ENCODE measurements at places on chromosomes 13 and 19. TPM values are rescaled to one million over a fixed set of nuclear protein-coding genes. Genes with fewer than 3 reads are reported as not detected.

Gene PSPN
- 0.28 TPM for polyA plus RNA-seq

Gene PABPC3
- not detected for polyA plus RNA-seq

DNA sequence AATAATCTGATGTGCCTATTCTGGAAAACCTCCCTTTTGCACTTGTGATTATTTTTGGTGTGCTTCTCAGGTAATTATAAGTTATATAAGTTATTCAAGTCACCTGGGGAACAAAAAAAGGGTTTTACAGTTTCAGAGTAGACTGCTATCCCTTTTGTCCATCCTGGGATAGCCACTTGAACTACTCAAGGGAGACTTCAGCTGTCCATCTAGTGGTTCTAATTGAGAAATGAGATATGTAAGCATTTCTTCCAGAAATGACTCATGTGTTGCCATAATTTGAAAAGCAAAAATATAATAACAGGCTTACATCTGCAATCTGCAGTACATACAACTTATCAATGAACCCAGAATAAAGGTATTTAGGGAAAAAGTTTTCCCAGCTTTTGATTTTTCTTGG lies 20.4 kb downstream of the UBL3 start:
- H3K4me1 ChIP-seq, result peaks cover 40% of the 10 kb centered on the region

DNA sequence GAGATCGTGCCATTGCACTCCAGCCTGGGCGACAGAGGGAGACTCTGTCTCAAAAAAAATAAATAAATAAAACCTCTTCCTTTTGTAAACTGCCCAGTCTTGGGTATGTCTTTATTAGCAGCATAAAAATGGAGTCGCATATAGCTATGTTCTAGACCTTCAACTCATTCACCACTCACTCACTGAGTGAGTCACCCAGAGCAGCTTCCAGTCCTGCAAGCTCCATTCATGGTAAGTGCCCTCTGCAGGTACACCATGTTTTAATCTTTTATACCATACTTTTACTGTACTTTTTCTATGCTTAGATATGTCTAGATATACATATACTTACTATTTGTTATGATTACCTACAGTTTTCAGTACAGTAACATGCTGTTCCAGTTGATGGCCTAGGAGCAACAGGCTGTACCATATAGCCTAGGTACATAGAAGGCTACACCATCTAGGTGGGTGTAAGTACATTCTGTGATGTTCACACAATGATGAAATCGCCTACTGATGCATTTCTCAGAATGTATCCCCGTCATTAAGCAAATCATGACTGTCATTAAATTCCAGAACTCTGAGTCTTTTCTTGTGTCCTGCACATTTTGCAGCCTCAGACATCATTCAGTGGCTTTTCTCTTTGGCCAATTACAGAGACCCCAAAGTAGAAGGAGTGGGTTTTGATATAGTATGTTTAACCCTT lies 13.7 kb upstream of the FARP1 start:
- no peak overlapping the region for H3K4me3 ChIP-seq
- DNase-seq, result no peak
- H3K4me1 ChIP-seq, result no peaks in the 10 kb centered on the region
- no peak overlapping the region for H3K27ac ChIP-seq
- no peaks in the 10 kb centered on the region for H3K36me3 ChIP-seq
- peaks cover 2% of the 10 kb centered on the region for H3K27me3 ChIP-seq

DNA sequence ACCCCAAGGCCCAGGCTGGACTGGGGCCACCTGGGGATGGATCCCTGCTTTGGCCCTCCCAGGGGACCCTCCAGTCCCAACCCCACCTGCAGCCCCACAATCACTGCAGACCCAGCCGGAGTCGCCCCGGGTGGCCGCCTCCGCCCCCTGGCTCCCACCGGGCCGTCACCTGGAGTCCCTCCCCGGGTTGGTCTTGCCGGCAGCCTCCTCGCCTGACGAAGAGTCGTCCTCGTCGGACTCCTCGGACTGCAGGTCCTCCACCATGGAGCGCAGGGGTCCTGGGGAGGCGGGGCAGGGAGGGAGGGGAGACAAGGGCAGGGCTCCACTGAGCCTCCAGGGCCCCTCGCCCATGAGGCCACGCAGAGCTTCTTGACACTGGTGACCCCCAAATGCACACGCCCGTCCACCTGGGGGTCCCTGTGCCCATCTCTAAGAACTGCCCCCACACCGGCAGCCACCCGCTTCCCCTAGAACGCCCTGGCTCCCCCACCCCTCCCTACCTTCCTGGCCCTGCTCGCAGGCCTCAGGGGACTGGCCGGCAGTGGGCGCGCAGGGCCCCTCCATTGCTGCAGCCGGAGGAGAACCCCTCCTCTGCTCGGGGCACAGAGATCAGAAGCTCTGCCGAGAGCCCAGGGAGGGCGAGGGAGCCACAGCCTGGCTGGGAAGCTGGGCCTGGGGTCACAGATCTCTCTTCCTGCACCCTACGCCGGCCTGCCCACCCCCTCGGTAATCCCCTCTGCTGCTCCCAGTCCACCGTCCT lies 63.4 kb downstream of the MLLT1 start:
- peaks cover 2% of the 10 kb centered on the region for H3K27me3 ChIP-seq
- no peak for DNase-seq
- peaks cover 4% of the 10 kb centered on the region for H3K36me3 ChIP-seq
- no peak overlapping the region for H3K4me3 ChIP-seq
- peaks cover 2% of the 10 kb centered on the region for H3K4me1 ChIP-seq
